GM23248 (cell line): ENCODE measurements at places on chromosomes 3 and 15.

DNA sequence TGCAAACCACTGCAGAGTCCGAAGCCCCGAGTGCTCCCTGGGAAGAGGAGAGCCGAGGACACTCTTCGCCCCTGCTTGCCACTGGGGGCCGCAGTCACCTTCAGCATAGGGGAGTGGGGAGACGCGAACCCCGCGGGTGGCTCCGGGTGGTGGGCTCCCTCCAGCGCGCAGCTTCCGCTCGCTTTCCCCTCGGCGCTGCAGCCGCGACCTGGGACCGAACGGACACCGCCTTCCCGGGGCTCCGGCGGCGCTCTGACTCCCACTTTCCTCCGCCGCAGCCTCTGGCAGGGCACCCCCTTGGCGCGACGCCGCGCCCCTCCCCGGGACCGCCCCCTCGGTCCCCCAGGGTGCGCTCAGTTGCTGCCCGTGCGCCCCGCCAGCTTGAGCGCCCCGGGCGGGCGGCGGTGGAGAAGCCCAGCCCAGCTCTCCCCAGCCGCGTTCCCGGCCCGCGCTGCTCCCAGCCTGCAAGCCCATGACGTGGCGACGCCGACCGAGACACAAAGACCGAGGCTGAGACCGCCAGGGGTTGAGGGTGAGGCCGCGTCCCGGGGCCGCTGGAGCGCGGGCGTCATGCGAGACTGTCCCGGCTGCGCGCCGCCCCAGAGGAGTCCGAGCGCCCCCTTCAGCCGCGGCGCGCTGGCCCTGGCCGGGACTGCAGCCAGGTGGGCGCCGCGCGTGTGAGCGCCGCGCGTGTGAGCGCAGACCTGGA is at the start of gene MINAR1:
MINAR1 (plus strand) TSS at position 701 of the 709 bp plus-strand sequence. CDS start 23,812 bp downstream, outside the sequence.
- DNase-seq: peak; percentile 80

DNA sequence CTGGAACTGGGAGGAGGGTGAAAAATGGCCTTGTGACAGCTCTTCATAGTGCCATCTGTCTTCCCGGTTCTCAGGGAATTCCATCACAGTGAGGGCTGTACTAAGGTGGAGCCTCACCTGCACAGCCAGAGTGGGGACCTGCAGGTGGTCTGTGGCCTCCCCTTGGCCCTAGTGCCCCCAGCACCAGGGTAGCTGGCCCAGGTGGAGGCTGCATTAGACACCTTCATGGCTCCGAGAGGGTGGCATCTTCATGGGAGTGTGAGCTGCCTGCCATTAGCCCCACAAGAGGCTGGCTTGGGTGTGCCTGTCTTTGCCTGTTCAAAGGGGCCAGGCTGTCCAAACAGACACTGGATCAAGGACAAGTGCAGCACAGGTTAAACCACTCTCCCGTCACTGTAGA is 95.5 kb upstream of the PRR23E start:
- DNase-seq: no peak

- DNase-seq: no peak
These were observed 116.8 kb downstream of the TPRG1 start for GRCh38 chr3:189288348-189289235.

DNA sequence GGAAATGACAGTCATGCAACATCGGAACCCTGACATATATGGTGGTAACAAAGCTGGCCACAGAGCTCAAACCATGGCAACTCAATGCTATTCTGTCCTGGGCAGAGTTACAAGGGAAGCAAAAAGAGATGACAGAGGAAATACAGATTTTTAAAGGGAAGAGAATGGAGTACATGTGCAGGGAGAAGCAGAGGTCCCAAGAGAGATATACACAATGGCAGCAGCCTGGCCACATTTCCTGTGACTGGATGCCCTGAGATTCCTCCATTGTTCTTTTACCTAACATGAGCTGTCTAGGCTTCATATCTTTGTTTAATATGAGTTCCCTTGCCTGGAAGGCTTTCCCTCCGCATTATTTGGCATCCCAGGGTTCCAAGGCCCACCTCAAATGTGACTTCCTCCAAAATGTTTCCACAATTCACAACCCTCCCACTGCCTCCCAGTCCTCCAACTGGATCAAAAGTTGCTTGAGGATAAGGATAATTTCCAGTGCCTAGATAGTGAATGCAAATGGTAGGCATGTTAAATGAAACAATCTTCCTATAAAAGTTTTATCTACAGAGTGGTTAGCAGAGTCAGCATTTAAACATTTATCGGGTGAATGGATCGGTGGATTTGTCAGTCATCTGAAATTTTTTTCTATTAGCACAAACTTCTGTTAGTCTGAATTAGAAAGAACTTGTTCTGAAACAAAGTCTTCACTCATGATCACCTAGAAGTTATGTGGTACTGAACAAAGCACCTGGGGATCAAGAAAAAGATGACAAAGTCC is 86.2 kb downstream of the DHX30 start:
- no peak for DNase-seq

- DNase-seq: peak; percentile 64
These were observed 22.9 kb upstream of the DNAAF4 start for GRCh38 chr15:55530861-55531313.

GRCh38 chr15:57727031-57727430 is 20.5 kb downstream of the POLR2M start:
- peak; percentile 32 for DNase-seq

DNA sequence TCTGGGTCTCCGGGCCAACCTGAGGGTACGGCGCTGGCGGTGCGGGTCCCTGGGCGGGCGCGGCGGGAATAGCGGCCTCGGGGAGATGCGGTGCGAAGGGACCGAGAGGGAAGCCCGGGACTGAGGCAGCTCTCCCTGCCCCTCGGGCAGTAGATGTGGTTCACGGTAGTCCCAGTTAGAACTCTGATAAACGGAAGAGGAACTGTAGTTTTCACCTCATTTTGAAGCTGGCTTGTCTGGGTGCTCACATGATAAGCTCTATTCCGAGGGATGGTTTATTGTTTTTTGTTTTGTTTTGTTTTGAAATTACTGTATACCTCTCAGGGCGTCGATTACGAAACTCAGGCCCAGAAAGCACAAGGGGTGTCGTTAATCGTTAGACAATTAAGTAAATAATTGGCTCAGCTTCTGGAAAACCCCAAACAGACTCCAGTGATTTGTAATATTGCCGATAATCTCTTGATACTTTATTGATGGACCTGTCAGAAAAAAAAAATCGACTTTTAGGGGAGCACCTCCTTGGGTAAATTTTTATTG is 413 bp downstream of the NUSAP1 start:
- DNase-seq: peak; percentile 60
